ENCODE measurements at places on chromosomes 2 and 18.

GRCh38 chr2:142131010-142131669 is at the start of gene LRP1B:
Gene LRP1B (minus strand): TSS chr2:142131016. CDS start chr2:142130729, 287 bp downstream.
- DNase-seq, result peak; percentile 7

DNA sequence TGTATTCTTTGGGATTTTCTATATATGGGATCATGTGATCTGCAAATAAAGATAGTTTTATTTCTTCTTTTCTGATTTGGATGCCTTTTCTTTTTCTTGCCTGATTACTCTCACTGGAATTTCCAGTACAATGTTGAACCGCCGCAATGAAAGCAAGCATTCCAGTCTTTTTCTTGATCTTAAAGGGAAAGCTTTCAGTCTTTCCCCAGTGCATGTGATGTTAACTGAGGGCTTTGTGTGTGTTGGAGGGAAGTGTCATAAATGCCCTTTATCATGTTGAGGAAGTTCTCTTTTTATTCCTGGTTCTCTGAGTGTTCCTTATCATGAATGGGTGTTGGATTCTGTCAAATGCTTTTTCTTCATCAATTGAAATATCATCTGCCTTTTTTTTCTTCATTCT is 16.9 kb upstream of the CYBRD1 start:
- no peak for DNase-seq

GRCh38 chr2:66563473-66563872 is 128.5 kb downstream of the MEIS1 start:
- no peak for DNase-seq

DNA sequence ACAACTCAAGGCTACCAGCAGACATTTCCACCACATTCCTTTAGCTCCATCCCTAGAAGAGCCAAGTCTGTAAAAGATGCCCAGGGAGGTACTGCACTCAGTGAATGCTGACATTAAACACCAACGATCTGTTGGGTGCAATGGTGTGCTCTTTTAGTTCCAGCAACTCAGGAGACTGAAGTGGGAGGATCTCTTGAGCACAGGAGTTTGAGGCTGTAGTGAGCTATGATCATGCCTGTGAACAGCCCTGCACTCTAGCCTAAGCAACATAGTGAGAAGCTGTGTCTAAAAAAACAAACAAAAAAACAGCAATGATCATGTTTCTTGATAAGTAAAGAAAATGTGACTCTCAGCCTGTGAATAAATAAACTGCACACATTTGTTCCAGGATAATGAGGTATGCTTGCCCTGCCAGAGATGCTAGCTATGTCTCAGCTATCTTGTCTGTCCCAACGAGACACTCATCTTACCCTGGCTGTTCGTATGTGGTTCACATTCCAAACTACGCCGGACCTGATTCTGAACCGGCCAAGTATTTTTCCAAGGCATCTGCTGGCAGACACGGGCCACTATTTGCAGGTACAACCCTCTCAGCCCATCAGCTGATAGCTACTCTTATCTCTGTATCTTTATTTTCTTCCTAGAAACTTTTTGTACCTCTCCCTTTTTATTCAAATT is 21.8 kb downstream of the TMEM182 start:
- DNase-seq, result no peak

DNA sequence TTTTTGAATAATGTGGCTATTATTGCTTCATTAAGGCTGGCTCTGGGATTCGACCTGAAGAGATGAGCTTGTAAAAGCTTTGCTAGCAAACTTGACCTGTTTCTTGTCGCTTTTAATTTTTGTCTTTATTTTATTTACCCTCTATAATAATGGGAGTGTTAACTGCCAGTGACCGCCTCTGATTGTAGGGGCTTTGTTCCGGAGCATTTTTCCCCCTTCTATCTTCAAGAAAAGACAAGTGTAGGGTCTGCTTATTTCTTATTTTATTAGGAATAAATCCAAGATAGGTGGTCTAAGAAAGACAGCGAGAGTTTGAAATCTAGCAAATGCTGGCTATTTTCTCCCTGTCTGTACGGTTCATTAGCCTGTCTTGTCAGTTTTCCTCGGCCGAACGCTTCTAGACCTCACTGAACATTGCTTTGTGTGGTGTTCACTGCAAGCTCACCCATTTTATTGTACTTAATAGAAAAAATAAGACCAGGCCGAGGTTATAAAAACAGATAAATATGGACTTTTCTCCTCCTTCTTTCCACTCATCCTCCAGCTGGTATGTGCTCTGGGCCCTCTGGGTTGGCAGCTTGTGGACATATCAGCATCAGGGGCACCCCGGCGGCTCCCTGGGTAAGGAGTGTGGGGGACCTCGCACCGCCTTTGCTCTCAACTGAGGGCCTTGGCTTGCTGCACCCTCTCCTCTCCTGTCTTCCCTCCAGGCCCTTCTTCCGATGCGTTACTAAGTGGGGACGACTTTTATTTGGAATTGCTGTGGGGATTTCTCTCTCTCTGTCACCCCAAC is 8.5 kb downstream of the MEIS1 start:
- DNase-seq, result peak; percentile 13

- DNase-seq, result peak; percentile 46
These were observed 942 bp upstream of the ZNF236 start for GRCh38 chr18:76821356-76821874.

GRCh38 chr2:174762464-174762863 is 1.8 kb downstream of the CHRNA1 start:
- no peak for DNase-seq

DNA sequence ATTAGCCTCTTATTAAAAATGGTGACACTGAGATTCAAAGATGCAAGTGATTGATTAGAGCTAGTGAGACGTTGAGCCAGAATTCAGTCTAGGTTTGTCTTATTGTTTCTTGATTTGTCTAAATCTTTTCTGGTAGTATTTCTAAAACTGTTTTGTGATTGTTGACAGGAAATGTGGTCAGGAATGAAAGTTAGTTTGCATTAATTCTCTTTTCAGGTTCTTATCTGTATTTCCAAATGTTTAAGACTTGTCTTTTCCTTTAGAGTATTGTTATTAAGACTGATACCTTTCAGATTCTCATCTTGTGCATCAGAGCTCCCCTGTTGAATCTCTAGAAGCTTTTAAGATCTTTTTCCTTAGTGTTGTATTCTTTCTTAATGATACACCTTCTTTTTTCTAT is 89.3 kb downstream of the MBD5 start:
- DNase-seq, result no peak

DNA sequence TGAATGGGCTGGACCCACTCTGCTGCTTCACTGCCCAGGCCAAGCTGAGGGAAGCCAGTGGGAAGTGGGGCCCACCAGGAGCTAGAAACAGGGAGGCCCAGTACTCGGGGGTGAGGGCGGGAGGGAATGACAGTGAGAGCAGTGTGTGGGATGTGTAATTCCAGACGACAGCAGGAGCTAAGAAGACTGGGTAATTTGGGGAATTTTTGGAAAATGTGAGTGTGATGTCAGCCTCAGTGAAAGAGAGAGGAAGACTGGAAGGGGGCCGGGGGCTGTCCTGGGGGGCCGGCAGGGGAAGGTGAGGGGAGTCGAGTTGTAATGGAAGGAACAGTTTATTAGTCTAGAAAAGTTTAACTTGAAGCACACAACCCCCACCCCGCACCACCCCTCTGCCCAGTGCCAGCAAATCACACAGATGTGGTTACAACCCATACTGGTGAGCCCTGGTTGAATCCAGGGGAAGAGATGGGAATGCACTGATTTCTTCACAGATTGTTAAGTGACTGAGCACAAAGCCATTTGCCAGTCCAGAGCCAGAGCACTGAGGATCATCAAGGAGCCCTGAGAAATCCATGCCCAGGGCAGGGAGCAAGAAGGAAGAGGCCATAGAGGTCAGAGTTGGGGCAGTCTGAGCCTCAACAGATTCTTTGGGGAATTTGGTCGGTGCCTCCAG is 76.7 kb upstream of the PKDCC start:
- DNase-seq, result no peak

GRCh38 chr2:85410584-85411404 is 628 bp upstream of the CAPG start:
- peak; percentile 29 for DNase-seq

GRCh38 chr2:105393373-105394055 is 5.3 kb downstream of the FHL2 start:
- no peak for DNase-seq

GRCh38 chr2:74670263-74670662 is 16.2 kb downstream of the SEMA4F start:
- DNase-seq, result no peak

DNA sequence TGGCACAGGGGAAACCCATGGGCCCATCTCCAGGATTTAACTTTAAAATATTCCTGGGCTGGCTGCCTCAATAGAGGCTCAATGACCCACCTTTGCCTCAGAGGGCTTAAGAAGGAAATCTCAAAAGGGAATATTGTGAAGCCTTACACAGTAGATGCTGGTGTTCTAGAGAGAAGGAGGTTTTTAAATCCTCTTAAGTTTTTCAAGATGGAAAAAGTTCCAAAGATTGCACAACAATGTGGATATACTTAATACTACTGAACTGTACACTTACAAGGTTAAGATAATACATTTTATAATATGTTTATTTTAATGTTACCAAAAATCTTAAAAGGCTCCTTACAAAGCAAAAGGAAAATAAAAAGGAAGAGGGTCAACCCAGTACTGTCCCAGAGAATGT is 54.9 kb upstream of the LCLAT1 start:
- DNase-seq, result no peak

DNA sequence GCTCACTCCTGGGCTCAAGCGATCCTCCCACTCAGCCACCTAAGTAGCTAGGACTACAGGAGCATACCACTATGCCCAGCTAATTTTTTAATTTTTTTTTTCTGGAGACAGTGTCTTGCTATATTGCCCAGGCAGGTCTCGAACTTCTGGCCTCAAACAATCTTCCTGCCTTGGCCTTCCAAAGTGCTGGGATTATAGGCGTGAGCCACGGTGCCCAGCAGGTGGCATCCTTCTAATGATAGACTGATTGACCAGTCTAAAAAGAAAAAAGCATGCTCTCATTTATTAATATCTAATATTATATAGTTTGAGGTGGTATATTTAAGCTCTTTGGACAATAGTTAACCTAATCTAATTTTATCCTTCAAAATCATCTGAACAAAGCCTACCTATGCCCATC is 198.6 kb downstream of the CAMKMT start:
- DNase-seq, result peak; percentile 44

- no peak for DNase-seq
These were observed 238.3 kb upstream of the RAB6C start for GRCh38 chr2:129741165-129741564.

- DNase-seq, result no peak
These were observed 26.4 kb downstream of the TRAPPC12 start for GRCh38 chr2:3405876-3406275.

GRCh38 chr2:134642938-134643337 is 75.9 kb downstream of the TMEM163 start:
- DNase-seq, result no peak

- DNase-seq, result no peak
These were observed 28.0 kb upstream of the MGAT5 start for GRCh38 chr2:134225841-134226240.

DNA sequence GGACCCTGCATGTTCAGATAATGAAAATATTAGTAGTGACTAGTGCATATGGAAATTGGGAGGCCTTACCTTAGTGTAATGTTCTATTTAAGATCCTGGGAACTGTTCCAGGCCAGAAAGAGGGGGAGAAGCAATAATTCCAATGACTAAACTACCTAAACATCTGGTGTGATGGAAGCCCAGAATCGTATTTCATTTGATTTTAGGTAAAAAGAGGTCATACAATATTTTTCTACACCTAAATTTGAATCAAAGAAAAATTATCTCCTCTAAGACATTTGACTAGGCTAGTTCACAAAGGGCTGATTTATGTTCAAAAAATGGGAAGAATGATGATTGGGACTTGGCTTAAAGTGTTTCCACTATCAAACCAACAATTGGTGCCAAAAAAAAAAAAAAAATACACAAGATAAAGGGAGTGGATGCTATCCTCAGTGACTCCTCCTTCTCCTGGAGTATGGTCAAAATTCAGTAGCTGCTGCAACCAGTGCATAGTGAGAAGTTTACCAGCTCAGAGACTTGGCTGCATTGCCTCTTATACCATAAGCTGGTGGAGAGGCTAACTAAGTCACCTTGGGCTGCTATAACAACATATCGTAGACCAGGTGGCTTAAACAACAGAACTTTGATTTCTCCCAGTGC is 1038.3 kb upstream of the ACVR2A start:
- DNase-seq, result no peak

DNA sequence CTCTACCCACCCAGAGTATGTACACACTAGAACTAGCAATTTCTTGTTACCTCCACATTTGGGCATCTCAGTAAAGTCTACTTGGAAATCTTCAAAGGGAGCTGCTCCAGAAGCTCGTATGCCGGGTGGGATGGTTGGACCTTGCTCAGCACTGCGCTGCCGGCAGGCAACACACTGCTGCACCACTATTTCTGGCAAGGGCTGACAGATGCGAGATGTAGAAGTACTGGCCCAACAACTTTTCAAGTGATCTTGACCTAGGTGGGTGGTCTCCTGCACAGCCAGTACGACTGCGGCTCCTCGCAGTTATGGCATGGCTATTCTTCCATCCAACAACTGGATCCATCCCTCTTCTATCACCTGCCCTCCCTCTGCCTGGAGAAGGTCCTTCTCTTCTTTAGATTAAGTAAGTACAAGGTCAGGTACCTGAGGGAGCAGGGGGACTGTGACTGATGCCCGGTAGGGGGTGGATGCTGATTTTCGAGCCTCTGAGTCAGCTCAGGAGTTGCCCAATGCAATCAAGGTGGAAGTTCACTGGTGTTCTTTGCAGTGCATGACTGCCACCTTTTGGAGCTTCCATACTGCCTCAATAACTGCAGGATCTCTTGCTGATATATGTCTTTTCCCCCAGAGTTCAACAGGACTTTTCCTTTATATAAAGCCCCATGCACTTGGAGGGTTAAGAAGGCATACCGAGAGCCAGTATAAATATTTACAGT is 100.4 kb upstream of the SLC1A4 start:
- DNase-seq, result no peak

DNA sequence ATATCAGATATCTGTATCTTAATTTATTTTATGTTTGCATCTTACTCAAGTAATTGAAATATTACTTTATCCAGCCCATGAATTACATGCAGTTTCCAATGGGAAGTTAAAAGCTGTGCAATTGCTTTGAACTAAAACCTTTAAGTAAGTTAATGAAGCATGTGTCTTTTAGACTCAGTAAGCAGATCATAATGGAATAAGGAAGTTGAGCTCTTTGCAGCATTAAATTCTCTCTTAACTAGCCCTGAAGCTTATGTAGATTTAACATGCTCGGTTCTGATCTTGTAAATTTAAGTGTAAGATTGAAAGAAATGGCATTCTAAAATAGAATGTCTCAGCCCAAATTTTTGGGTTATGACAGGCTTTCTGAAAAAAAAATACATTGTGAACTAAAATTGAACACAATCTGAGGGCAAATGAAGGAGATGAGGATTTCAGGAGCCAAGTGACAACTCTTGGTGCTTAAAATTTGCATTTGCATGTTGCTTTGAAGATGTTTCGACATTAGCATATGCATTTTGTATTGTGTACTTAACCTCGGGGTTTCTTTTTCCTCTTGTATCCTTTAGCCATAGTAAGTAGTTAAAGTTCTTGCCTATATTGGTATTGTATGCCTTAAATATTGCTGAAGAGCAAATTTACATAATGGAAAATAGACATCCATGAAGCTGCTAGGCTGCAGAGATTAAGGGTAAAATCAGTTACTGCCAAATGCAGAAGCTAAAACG is 297.8 kb upstream of the KCNJ3 start:
- DNase-seq, result no peak

GRCh38 chr2:128451084-128452023 is 132.7 kb upstream of the HS6ST1 start:
- no peak for DNase-seq

GRCh38 chr2:119246884-119247843 is 23.5 kb downstream of the STEAP3 start:
- DNase-seq, result no peak
